Stimulated activated CD8-positive, alpha-beta memory T cell treated with anti-CD3 and anti-CD28 coated beads, Interleukin-7, amount 100 ng/mL, for 24 hours (primary cell): ENCODE measurements at places on chromosomes 4 and X.

GRCh38 chr4:75919920-75920319, 17.7 kb upstream of the PPEF2 start:
- no peak for DNase-seq

DNA sequence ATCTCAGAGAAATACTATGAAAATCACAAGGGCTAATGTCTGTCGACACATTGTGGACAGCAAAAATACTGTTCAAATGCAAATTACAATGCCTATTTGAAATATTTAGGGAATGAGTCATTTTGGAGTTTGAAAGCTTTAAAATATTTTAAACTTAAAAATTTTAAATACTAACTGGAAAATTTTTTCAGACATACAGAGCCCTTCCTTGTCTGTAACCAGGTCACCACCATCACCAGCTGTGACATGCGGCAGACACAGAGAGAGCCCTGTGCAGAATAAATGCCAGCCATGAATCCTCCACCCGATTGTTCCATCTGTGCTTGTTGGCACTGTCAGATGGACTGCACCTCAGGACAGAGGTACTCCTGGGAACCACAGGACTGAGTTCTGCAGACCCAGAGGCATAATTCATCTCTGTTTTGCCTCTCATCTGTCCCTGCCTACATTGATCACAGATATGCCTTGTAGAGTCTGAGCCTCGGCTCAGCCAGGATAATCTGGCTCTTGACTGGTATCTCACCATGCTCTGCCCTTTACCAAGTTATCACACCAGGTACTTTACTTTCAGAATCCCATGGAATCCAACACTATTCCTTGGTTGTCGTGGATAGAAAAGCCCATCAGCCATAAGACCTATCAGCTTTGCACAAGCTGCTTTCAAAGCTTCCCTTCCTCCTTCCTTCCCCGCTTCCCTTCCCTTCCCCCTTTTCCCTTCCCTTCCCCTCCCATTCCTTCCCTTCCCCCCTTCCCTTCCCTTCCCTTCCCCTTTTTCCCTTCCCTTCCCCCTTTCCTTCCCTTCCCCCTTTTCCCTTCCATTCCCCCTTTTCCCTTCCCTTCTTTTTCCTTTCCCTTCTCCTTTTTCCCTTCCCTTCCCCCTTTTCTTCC, 67.2 kb downstream of the TBC1D9 start:
- no peak for DNase-seq

DNA sequence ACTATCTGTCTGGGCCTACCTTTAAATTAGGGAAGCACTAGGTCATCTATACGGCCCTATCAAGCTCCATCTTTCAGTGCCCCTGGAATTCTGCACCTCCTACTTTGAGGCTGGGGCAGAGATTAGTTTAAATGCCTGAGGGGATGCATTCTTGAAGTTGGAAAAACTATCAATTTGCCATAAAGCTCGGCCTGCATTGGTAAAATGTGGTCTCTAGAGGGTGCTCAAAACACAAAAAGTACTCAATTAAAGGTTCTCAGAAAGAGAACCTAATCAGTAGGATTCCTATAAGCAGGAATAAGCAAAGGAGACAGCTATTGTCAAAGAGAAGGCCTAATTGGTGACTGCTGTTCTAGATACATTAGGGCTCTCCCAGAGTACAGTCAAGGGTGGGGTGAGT, 111.7 kb downstream of the AMER1 start:
- no peak for DNase-seq

DNA sequence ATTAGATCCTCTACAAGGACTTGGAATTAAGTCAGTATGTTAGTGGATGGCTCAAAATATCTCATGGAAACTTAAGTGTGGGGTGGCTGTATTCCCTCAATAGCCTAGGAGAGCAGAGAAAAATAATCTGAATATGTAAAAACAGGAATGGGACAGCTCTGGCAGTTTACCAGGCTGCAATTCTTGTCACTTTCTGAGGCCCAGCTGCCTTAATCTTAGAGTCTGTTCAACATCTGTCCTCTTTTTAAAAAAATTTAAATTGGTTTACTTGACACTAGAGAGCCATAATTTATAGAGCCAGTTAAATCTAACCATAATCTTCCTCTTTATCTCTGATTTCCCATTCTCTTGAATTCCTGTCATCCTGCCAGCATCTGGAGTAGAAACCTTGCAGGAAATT, 109.2 kb upstream of the CXCL13 start:
- no peak for DNase-seq
